Heart left ventricle (tissue), 16 donors: ENCODE measurements at places on chromosomes 4 and X.
A peak's percentile ranks its signal among the peaks of the same experiment; 100 is the strongest.

- DNase-seq, result no peak
Measured at GRCh38 chrX:9730752-9731151, 34.9 kb downstream of the GPR143 start.

DNA sequence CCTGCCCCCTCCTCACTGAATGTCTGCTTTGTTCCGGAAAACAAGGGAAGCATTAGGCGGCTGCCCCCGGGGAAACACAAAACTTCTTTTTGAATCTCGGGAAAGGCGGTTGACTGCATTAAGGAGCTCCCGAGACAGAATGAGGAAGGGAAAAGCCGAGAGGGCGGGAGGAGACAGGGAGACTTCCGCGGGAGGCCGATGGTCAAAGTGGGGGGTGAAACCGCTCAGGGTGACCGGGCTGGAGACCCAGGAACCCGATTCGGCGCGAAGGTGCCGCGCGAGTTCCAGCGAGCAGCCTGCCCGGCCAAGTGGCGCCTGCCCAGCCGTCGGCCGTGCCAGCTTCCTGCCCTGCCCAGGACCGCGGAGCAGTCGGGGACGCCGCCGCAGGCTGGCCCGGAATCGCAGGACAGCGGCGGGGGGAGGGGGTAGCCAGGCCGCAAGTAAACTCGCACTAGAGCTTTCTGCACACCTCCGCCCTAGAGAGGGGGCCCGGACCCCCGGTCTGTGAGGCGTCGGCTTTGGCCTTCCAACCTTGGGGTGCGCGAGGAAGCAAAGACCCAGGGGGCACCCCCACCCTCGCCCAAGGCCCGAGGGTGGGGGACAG is 55.1 kb upstream of the BCOR start:
- DNase-seq, result peak; percentile 75

DNA sequence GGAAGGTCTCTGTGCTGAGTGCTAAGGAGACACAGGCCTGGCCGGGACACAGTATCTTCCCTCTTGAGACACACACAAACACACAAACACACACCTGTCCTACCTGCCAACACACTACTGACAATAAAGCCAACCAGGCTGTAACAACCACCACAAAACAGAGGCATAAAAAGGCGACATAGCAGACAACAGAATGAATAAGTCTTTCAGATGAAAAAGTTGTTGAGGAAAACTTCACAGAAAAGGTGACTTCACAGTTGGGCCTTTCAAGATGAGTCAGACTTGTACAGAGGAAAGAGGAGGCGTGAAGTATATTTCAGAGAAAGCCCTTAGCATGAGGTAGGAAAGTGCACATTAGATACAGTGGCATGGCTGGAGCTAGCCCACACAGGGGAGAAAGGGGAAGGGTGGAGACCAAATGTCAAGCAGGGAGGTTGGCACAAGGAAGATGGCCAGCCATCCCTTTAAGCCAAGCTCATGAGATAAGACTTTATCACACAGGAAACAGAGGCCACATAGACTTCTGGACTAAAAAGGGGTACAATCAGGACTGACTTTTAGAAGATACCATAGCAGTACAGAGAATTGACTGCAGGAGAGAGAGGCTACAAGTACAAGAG is 54.0 kb downstream of the SLC9A7 start:
- no peak for DNase-seq

DNA sequence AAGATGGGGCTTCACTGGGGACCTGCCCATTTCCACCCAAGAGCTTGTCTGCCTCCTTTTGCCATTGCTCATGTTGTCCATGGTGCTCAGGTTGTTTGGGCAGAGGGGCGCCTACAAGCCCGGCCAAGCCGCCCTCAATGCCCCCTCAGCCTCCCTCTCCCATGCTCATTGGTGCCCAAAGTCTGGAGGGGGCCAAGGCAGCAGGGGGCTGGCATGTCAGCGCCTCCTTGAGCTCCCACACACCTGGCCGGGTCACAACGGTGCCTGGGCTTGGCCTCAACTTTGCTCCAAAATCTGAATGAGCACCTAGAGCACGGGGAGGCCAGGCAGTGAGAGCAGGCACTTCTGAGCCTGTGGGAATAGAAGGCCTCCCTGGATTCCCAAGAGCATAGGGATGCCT is 1598.8 kb downstream of the PCDH7 start:
- DNase-seq, result no peak

DNA sequence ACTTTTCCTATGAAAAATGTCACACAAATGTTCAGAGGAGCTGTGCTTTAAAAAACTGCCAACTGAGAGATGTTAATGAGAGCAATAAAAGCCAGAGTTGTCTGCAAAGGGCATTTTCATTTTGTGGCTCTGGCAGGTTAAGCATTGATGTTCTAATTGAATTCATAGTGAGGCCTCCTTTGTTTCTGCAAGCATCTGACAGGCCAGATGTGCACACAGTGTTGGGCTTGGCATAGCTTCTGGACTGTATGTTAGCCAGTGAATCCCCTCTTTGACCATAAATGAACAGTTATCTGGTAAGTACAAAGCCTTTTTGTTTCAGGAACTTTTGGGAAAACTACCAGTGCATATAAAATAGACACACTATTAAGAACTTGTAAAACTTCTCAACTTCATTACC is 81.9 kb downstream of the JADE3 start:
- no peak for DNase-seq

- DNase-seq, result no peak
Measured at GRCh38 chr4:156116991-156117390, 163.3 kb upstream of the CTSO start.

DNA sequence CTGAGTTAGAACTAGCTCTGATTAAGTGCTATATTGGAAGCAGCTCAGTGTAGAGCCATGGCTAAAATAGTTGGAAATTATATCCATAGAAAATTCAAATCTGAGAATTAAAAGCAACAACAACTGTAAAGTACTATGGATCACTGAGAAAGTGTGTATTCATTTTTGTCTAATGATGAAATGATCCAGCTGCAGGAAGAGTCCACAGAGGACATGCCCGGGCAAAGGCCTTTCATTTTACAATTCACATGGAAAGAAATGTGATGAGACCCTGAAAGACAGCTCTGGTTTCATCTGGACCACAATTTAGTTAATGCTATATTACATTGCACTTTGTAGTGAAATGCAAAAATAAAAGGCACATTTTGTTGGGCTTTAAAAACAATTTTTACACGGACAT is 196.8 kb upstream of the FAT1 start:
- DNase-seq, result no peak

GRCh38 chr4:79678472-79679202 is 270.6 kb upstream of the GK2 start:
- no peak for DNase-seq

- no peak for DNase-seq
Measured at GRCh38 chrX:119676949-119677653, 15.9 kb downstream of the SEPTIN6 start.

DNA sequence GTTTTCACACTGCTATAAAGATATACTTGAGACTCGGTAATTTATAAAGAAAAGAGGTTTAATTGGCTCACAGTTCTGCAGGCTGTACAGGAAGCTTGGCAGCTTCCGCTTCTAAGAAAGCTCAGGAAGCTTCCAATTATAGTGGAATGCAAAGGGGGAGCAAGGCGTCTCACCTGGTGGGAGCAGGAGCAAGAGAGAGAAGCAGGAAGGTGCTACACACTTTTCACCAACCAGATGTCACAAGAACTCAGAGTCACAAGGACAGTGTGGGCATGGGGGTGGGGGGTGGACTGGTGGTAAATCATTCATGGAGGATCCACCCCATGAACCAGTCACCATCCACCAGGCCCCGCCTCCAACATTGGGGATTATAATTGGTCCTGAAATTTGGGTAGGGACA is 22.8 kb downstream of the HMGB2 start:
- DNase-seq, result no peak

- DNase-seq, result no peak
Measured at GRCh38 chr4:86909546-86910295, 17.5 kb upstream of the C4orf36 start.

DNA sequence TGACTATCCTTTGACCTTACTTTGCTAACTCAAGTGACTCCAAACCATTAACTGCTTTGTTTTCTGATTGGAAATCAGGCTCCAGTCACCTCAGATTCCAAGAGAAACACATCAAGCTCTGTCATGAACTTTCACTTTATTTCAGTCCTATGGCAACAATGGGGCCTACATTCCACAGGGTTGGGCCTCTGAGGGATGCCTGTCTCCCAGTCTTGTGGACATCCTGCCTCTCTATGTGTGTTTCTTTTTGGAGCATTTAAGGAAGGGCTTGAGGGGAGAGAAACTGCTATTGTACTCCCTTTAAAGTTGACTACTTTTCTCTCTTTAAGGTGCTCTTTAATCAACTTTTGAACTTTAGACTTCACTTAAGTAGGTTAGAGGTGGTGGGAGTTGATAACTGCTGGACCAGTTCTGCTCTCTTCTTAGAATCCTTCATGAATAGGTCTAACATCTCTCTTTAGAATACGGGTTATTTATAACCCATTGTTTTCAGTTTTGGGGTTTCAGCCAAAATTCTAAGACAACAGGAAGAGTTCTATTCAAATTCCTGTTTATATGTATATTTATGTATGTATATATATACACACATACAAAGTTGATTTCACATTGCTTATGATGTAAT is 274.3 kb upstream of the NR3C2 start:
- DNase-seq, result peak; percentile 29

DNA sequence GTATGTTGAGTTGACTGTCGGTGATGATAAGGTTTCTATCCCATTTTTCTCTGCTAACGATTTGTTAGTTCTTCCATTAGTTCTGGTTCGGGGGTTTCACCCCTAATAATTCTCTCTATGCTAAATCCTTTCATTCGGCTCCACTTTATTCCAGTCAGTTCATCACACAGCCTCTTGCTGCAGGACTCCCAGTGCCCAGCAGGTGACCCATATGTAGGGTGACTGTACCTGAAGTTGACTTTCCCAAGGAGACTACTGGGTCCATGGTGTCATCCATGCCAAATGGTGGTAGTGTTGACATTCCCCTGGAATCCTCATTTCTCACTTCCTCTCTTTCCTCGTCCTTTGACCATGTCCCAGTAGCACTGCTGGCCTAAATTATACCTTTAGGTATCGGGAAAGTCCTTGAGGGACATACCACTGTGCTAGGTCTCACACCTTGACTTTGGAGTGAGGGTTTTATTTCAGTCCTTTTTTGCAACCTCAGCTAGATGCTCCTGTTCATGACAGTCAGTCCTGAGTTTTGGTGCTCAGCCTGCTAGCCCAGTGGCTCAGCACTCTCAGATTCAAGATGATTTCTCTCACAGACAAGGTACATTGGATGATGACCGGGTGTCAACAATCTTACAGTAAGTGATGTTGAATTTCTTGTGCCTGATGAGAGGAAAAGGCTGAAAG is 105.1 kb upstream of the ARHGAP24 start:
- DNase-seq, result no peak

DNA sequence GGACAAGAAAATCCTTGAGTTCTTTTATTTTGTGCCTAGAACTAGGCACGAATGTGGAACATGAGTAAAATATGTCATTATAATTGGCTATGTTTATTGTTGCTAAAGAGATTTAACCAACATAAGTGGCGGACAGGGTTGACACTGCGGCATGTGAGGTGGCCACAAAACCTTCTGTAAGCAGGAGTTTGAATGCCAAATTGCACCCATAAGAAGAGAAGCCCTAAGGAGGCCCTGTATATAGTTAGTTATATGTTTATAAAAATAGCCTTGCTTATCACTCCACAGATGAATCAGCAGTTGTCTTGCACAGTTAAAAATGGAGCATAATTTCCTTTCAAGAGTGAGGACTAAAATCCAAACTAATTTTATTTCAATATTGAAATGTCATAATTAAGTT is 336.1 kb downstream of the GBA3 start:
- no peak for DNase-seq

DNA sequence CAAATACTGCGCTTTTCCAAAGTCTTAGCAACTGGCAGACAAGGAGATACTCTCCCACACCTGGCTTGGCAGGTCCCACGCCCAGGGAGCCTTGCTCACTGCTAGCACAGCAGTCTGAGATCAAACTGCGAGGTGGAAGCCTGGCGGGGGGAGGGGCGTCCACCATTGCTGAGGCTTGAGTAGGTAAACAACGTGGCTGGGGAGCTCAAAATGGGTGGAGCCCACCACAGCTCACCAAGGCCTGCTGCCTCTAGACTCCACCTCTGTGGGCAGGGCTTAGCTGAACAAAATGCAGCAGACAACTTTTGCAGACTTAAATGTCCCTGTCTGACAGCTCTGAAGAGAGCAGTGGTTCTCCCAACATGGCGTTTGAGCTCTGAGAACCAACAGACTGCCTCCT is 23.0 kb upstream of the NFKB1 start:
- DNase-seq, result no peak

DNA sequence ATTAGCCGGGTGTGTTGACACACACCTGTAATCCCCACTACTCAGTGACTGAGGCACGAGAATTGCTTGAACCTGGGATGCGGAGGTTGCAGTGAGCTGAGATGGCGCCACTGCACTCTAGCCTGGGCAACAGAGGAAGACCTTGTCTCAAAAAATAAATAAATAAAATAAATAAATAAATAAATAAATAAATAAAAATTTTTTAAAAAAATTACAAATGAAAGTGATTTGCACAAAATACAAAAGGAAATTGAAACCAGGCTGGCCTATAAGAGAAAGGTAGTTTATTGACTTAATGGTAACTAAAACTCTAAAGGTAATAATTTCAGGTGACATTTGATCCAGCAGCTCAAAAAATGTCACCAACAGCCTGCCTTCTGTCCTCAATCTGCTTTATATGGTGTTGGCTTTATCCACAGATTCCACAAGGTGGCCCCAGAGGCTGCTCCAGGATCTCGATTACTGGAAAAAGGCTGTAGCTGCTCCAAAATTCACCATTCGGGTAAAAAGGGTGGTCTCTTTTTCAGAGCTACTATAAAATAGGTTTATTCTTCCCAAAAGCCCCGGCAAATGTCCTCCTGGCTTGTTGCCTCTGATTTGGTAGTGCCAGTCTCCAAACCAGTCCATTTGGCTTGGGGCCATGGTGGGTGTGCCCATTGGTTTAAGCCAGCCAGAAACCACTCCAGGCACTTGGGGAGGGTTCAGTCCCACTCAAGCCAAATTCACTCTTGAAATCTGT is 61.4 kb upstream of the TRIM2 start:
- DNase-seq, result peak; percentile 62

GRCh38 chr4:168514249-168514852 is 17.5 kb downstream of the PALLD start:
- DNase-seq, result no peak

GRCh38 chr4:19831644-19832285 is 419.9 kb upstream of the SLIT2 start:
- DNase-seq, result no peak

DNA sequence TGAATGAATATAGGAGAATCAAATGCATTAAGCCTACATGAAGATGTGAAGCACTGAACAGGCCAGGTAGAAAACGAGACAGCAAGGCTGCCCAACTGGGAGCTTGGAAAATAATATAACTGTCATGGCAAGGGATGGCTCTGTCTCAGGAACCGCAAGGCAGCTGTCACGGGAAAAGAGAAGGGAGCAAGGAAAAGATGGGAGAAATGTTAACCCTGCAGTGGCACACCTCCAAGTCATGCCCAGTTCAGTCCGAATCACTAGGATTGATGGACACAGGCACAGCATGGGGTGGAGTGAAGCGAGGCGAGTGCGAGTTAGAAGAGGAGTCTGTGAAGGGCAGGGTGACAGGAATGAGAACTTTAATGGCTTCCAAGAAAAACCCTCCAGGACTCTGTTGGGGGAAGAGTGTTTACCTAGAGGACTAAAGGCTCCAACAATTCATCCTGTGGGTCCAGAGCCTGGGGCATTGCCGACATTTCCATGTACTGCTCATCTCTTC is 144.1 kb upstream of the ETNPPL start:
- no peak for DNase-seq

GRCh38 chrX:41085512-41085877 is 250 bp downstream of the USP9X start:
- DNase-seq, result peak; percentile 70

GRCh38 chrX:153551135-153551534 is 33.7 kb downstream of the ATP2B3 start:
- no peak for DNase-seq
